NCI-H345 (cell line): ENCODE measurements at places on chromosomes 1 and 21.

DNA sequence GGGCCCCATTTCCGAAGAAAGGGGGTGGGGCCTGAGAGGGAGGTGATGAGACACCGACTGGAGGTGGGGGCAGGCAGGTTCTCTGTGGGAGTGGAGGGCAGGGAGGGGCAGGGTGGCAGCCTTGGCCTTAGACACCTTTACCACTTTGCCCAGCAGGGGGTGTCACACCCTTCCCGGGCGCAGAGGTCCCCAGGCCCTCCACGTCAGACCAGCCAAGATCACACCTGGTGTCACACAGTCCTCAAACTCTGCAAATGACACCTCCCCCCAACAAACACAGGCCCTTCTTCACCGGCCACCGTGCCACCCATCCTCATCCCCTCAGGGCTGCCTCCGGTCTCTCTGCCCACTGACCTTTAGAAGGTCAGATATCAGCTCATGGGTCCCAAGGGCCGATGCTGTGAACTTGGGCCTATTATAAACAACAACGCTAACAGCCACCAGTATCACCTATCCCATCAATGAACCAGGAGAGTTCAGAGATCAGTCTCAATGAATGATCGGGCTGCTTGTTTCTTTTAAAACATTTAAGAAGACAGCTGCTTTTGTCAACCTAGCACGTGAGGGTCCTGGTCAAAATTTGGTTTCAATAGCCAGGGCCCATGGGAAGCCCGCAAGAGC is 103.9 kb downstream of the CASZ1 start:
- no peak for DNase-seq

GRCh38 chr1:77065693-77066342 is 153.4 kb downstream of the PIGK start:
- DNase-seq: peak; percentile 6

DNA sequence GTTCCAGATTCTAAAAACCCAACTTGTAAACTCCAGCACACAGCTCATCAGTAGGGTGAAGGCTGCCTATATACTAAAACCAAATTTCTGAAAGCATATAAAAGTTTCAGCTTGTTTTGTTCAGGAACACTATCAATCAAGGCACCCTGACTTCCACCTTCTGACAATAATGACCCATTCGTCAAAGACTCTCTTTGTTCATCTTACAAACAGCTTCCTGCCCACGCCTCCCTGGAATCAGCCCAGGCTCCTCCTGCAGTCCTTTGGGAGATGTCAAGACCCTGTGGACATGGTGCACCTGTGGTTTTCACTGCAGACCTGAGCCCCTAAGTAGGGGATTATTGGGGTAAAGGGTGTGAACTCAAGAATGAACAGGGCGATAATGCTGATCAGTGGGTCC is 178.9 kb upstream of the CAMK1G start:
- DNase-seq: no peak

DNA sequence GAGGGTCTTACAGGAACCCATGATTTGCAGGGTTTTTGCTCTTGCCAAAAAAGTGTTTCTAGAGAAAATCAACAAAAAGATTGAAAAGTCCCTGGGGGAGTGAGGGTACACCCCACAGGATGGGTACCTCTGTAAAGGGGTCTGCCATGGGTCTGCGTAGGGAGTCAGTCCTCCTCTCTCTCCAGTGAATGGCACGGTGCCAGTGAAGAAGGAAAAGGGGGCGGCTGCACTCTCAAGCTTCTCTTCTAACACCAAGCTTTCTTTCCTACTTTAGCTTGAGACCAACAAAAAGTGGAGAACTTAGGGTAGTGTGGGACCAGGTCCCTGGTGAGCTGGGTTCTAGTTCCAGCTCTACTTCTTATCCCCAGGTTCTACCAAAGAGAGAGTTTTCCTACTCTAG is 87.4 kb downstream of the GLUL start:
- no peak for DNase-seq

GRCh38 chr21:38951095-38951730 is 145.5 kb downstream of the ETS2 start:
- no peak for DNase-seq

- DNase-seq: no peak
These were observed 47.5 kb upstream of the CRNN start for GRCh38 chr1:152461544-152461943.

DNA sequence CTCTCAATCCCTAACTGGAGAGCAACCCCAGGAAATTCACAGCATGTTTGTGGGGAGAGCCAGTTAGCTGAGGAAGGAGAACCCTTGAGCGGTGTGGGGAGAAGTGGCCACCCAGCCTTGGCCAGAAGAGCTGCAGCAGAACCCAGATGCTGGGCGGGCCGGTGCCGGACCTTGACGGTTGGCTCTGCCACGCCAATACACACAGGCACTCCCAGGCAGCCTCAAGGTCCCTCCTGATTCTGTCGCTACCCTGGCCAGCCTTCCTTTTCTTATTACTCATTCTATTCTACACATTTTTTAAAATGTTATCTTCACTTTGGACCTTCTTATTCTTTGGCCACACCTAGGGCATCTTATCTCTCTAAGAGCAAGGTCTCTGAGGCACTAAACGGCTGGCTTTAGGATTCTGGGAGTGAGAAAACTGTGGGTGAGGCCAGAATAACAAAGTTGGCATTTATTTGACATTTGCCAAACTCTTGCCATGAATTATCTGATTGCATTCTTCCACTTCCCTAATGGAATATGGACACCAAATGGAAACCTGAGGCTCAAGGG is 50.4 kb upstream of the GPR37L1 start:
- no peak for DNase-seq

DNA sequence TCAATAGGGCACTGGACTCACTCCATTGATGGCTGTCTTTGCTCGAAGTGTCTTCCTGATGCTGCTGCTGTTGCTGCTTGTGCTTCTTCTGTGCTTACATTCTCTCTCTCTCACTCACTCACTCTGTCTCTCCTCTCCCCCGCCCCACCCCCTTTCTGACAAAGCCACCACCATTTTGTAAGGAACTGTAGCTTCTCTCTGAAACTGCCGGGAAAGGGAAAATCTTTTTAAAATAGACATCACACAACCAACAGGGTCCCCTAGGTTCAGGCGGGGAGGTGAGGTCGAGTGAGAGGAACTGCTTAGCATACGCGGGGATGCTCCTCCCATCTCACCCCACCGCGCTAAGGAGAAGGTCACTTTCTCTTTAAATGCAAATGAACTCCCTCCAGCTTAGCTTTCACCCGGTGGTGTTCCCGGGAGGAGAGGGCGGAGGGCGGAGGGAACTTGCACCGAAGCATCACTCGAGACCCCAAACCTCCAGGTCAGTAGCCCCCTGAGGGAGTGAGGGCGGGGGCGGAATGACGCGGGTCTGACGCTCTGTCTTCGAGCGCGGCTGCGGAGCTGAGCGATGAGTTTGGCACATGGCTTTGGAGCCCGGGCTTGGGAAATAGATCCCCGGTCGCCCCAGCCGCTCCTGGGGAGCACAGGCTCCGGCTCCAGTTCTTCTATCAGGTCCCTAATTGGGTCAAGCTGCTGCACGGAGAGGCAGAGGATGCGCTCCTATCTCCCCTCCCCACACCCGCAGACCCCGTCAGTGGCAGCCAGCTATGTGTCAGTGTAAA is at the start of gene CCDC28B:
Gene CCDC28B (plus strand): TSS at position 370 of the 785 bp plus-strand sequence. CDS start 1,341 bp downstream, outside the sequence.
- DNase-seq: peak; percentile 62

DNA sequence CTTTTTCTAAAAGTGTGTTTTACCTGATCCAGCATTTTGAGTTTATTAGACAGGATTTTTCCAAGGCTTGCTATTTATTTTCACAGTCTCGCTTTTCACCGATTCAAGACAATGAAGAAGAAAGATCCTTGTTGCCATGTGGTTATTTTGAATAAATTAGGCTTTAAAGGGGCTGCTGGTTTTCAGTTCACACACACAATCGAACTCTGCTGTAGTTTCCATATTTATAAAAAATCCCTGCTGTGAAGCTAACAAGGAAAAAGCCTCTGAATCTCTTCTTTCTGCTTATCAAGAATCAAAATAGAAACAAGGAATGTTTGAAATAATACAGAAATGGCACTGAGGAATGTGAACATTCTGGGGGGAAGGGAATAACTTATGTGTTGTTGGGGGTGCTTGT is 102.5 kb upstream of the KAZN start:
- no peak for DNase-seq

DNA sequence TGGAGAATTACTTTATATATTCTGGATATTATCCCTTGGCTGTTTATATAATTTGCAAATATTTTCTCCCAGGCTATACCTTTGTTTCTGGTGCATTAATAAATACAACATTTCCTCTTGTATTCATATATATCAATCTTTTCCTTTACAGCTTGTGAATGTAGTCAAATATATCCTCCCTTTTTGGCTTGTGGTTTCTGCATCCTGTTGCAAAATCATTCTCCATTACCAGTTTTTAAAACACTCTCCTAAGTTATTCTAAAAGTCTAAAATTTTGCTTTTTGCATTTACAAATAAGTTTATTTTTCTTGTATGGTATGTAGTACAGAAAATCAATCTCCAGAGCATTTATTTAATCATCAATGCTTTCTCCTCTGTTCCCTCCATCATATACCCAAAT is 909.4 kb downstream of the ADGRL2 start:
- DNase-seq: no peak

DNA sequence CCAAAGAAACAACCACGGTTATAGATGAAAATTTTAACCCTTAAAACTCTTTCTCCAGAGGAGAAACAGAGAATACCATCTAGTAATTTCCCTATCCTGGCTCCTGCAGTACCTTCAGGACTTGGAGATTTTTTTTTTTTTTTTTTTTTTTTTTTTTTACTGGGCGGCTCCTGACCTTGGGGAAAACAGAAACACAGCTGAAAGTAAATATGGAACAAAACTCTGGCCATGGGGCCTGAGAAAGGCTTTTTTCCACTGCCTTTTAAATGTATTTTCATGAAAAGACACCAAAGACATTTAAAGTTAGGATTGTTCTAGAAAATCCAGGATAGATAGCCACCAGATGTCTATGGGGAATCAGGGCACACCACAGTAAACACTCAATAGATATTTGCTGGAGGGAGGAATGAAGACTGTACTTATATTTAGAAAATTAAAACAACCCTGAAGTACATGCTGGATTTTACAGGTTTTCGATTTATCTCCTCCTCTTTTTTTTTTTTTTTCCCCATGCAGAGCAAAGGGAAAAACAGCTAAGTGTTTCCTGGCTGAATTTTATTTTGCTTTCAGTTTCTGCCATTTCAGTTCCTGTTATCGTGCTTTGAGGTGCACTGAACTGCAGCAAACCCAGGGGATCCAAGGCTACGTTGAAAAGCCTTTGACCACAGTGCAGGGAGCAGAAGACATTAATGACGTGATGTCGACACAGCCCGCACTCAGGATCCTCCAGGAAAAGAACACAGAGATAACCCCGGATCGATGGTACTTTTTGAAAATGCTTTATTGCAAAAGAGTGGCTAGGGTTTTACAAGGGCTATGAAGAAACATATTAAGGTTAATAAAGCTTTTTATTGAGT is 35.7 kb upstream of the CNN3 start:
- no peak for DNase-seq
